ENCODE measurements at places on chromosomes 3 and 15. TPM values are rescaled to one million over a fixed set of nuclear protein-coding genes. Genes with fewer than 3 reads are reported as not detected.

Gene SPATA12
- total RNA-seq, result 0.14 TPM

Gene STAC
- total RNA-seq, result 0.88 TPM

Gene IGSF11
- not detected for total RNA-seq

- no peaks in the 10 kb centered on the region for H3K4me1 ChIP-seq
- no peak overlapping the region for H3K4me3 ChIP-seq
- peaks cover 20% of the 10 kb centered on the region for H3K27me3 ChIP-seq
- no peaks in the 10 kb centered on the region for H3K36me3 ChIP-seq
- no peak overlapping the region for H3K27ac ChIP-seq
Observed at GRCh38 chr3:98500019-98500418, 2.5 kb downstream of the OR5K2 start.

GRCh38 chr3:100076731-100077529, 37.4 kb downstream of the FILIP1L start:
- H3K4me1 ChIP-seq, result peaks cover 6% of the 10 kb centered on the region
- no peak overlapping the region for H3K27ac ChIP-seq
- H3K4me3 ChIP-seq, result no peak overlapping the region
- DNase-seq, result no peak

DNA sequence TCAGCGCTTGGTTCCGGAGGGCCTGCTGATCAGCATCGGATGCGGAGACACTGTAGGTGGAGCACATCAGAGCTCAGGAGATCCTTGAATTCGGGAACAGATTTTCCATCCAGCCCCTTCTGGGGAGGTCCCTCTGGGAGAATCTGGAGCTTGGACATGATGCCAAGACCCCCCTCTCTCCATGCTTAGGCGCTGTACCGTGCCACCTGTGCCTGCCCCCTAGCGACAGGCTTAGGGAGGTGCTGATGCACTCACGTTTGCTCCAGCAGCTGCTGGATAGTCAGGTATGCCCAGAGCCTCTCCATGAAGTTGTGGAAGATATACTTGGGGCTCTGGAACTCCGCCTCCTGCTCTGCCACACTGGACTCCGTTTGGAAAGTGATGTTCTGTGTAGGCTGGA, 9.7 kb downstream of the ITIH4 start:
- no peak overlapping the region for H3K4me3 ChIP-seq
- H3K4me1 ChIP-seq, result no peaks in the 10 kb centered on the region
- no peaks in the 10 kb centered on the region for H3K36me3 ChIP-seq

DNA sequence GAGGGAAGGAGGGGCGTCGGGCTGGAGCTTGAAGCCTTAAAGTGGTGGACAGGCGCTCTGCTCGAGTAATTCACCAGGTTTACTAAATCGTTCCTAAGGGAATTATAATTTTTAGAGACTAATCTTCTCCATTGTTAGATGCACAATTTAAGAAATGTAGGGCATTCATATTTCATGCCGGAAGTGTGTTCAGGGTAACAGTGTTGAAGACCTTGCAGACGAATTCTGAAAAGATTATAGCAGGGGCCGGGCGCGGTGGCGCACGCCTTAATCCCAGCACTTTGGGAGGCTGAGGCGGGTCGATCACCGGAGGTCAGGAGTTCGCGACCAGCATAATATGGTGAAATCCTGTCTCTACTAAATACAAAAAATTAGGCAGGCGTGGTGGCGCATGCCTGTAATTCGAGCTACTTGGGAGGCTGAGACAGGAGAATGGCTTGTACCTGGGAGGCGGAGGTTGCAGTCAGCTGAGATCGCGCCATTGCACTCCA, 365 bp upstream of the GTF2A2 start:
- no peak overlapping the region for H3K27ac ChIP-seq
- no peak overlapping the region for H3K4me3 ChIP-seq
- H3K4me1 ChIP-seq, result peaks cover 14% of the 10 kb centered on the region
- no peak for DNase-seq

DNA sequence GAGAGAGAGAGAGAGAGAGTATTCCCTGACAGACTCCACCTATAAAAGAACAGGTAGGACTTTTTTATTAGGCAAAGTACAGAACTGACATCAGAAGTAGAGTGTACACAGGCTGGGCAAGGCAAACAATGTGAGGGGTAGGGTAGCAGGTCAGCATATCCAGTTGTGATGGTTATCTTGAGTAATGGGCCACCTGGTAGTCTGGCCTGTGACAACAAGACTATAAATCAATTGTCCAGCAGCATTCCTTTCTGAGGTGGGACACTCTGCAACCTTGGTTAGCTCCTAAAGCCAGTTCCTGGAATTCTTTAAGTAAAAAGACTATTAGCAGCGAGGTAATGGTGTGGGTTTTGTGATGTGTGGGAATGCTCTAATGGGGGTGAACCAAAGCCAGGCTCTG, 14.9 kb upstream of the TMCC1 start:
- no peak overlapping the region for H3K4me3 ChIP-seq
- H3K36me3 ChIP-seq, result no peaks in the 10 kb centered on the region
- no peaks in the 10 kb centered on the region for H3K27me3 ChIP-seq
- peaks cover 4% of the 10 kb centered on the region for H3K4me1 ChIP-seq

DNA sequence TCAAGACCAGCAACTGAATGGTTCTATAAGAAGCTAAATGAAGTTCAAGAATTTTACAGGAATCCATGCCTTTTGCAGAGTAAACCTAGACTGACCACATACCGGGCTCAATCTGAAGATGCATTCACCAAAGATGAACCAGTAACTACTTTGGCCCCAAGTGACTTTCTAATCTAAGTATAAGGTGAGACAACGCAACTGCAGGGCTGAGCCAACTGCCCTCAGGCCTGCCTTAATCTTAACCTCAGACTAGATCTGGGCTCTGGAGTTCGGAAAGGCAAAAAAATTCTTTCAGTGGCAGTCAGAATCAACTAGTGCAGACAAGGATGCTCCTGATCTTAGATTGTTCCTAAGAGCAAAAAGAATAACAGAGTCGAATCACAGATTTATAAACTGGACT, 48.3 kb downstream of the EXD1 start:
- H3K4me3 ChIP-seq, result no peak overlapping the region
- H3K36me3 ChIP-seq, result no peaks in the 10 kb centered on the region
- H3K27me3 ChIP-seq, result no peaks in the 10 kb centered on the region
- no peak for DNase-seq
- H3K27ac ChIP-seq, result no peak overlapping the region

DNA sequence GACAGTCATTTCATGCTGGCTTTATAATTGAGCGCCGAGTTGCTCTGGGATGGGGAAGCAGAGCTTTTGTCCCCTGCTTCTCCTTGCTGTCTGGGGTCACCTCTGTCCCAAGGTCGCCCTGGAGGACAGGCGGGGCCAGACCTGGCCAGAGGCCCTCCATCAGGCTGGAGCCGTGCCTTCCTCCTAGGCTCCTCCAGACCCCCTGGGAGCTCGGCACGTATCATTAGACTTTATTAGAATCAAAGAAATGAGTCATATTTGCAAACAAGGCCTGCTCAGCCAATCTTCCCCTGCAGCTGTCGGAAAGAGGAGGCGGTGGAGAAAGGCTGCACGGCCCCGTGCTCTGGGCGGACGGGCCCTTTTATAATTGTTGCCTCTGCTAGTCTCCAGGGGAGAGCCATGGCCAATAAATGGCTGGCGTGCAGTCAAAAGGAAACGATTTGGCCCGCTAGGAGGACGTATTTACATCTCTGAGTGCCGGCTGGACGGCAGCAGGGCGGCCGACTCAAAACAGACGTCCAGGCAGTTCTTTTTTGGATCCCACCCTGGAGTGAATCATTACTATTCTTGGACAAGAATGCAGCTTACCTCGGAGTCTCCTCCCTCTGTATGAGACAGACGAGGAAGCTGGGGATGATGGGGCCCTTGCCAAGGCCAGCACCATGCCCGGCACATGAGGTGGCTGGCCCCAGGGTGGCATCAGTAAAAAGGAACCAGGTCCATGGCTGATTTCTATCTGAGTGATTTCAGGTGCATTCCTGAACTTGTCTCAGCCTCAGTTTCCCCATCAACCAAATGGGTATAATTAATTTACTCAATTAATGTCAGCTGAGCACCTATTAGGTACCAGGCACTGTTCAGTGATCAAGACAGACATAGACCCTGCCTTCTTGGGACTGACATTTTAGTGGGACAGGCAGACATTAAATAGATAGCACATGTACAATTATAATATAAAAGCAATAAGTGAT, 50.6 kb downstream of the SLC6A6 start:
- H3K36me3 ChIP-seq, result no peaks in the 10 kb centered on the region
- H3K4me3 ChIP-seq, result no peak overlapping the region
- H3K4me1 ChIP-seq, result peaks cover 27% of the 10 kb centered on the region
- H3K27me3 ChIP-seq, result no peaks in the 10 kb centered on the region
- peak overlapping the region; percentile 89 for H3K27ac ChIP-seq

DNA sequence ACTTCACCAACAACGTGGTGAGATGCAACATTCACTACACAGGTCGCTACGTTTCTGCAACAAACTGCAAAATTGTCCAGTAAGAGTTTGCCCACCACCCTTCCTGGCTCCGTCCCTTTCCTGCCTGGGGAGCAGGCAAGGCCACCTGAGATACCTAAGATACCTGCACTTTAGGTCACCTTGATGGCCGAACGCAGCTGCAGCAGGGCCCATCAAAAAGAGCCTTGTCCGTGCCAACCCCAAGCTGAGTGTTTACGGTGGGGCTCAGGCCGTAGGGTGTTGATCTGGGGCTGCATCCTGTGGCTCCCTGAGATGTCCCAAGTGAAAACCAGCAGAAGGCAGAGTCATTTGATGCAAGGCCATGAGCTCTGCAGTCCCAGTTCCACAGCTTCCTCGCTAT, 23.2 kb downstream of the LOXL1 start:
- H3K36me3 ChIP-seq, result no peaks in the 10 kb centered on the region
- no peaks in the 10 kb centered on the region for H3K27me3 ChIP-seq
- H3K27ac ChIP-seq, result no peak overlapping the region
- H3K4me1 ChIP-seq, result peaks cover 7% of the 10 kb centered on the region
- no peak overlapping the region for H3K4me3 ChIP-seq
- no peak for DNase-seq

DNA sequence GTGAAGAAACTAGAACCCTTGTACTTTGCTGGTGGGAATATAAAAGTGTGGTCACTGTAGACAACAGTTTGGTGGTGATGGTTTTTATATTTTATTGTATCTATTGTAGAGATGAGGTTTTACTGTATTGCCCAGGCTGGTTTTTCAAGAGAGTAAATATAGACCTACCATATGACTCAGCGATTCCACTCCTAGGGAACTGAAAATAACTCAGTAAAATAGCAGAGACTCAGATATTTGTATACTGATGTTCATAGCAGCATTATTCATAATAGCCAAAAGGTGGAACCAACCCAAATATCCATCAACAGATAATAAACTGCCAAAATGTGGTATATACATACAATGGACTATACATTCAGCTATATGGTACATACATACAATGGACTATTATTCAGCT, 68.8 kb upstream of the IL12A start:
- no peaks in the 10 kb centered on the region for H3K27me3 ChIP-seq
- no peaks in the 10 kb centered on the region for H3K4me1 ChIP-seq
- H3K4me3 ChIP-seq, result no peak overlapping the region
- no peaks in the 10 kb centered on the region for H3K36me3 ChIP-seq

DNA sequence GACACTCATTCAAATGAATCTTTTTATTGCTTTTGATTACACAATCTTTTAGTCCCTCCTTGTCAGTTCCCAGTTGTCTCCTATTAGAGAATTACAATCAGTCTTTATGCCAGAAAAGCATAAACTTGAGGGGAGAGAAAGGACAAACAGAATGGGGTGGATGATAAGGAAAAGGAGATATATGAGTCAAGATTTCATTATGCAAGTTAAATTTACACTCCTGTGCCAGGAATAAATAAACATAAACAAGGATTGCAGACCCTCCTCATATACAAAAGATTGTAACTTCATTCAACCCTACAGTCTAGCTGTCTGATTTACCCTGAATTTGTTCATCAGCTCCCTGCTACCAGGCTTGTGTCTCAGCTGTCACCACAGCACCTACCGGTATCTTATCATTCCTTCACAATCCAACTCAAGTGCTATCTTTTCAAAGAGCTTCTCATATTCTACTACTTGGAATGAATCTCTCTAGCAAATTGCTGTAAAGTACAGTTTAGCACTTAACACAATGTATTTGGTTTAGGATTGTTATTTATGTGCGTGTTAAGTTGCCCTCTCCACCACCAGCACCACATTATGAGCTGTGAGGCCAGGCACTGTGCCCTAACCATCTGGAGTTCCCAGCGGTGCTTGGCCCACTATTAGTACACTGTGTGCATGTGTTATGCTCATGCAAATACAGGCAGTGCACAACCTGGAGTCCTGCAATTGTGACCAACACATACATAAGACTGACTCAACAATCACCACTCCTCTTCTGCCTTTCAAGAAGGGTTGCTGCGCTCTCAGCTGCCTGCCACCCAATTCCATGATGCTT, 504.1 kb downstream of the TBL1XR1 start:
- no peaks in the 10 kb centered on the region for H3K4me1 ChIP-seq
- no peak overlapping the region for H3K4me3 ChIP-seq
- no peaks in the 10 kb centered on the region for H3K27me3 ChIP-seq
- DNase-seq, result no peak
- no peaks in the 10 kb centered on the region for H3K36me3 ChIP-seq

- H3K27ac ChIP-seq, result no peak overlapping the region
- no peak for DNase-seq
- H3K4me1 ChIP-seq, result no peaks in the 10 kb centered on the region
Observed at GRCh38 chr15:83144771-83145170, 37.3 kb downstream of the TM6SF1 start.

DNA sequence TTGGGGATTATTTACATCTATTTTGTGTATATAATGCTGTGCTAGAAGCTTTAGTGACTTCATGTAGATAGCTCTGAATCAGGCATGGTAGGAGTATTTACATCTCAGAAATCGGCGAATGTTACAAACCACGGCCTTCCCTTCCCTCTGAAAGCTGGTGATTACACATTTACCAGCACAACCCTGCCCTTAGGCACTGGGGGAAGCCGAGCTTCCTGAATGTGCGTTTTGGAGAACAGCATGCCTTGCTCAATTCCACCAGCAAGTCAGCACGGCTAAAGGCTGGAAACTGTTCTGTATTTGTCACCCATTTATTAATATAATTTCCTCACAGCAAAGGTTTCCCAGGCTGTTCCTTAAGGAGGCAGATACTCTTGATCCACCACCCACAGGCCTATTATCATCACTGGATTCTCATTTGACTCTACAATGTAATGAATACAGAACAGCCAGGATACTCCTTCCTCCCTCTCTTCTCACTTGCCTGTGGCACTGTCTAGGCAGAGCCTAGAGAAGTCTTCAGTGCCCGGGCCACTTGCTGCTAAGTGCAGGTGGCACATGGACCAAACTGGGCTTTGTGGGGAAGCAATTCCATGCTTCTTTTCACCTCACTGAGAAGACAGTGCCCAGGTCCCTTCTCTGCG, 55.2 kb upstream of the CACNA2D3 start:
- H3K4me3 ChIP-seq, result no peak overlapping the region
- H3K27ac ChIP-seq, result no peak overlapping the region
- DNase-seq, result no peak
- no peaks in the 10 kb centered on the region for H3K27me3 ChIP-seq
- no peaks in the 10 kb centered on the region for H3K4me1 ChIP-seq

GRCh38 chr15:33234020-33234461, 39.5 kb upstream of the FMN1 start:
- no peaks in the 10 kb centered on the region for H3K36me3 ChIP-seq
- no peaks in the 10 kb centered on the region for H3K4me1 ChIP-seq
- peaks cover 9% of the 10 kb centered on the region for H3K27me3 ChIP-seq
- H3K4me3 ChIP-seq, result no peak overlapping the region
- peak; percentile 41 for DNase-seq

- no peak for DNase-seq
- no peaks in the 10 kb centered on the region for H3K27me3 ChIP-seq
Observed at GRCh38 chr3:54165865-54166264, 43.5 kb downstream of the CACNA2D3 start.

Data from endothelial cell of umbilical vein (primary cell).